Stimulated activated CD4-positive, alpha-beta T cell treated with anti-CD3 and anti-CD28 coated beads, TNF-alpha, amount 100 ng/mL, for 4 hours (primary cell): ENCODE measurements at places on chromosomes 2 and 18.
A peak's percentile ranks its signal among the peaks of the same experiment; 100 is the strongest.

DNA sequence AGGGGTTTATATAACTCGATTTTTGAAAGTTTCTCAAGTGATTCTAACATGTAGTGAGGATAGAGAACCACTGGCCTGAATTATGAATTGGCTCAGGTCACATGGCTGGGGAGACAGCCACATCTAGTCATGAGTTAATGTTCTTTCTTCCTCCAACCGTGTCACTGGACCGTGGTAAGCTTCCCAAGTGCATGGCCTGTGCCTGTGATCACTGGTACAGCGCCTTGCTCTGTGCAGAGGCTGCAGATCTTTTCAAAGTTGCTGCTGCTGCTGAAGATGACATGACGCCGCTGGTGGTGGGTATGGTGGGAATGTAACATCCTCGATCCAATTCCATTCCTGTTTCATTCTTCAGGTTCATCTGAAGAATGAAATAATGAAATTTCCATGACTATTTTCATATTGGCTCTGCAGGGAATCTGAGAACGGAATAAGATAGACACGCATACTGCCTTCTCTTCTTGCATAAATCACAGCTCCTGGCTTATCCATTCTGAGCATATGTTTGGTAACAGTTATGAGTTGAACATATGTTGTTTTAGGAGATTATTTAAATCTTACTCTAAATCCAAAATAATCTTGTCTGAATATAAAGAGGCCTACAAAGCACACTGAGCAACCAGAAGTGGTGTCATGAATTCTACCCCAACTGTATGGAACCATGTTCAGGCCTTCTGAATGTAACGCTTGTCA lies 100.5 kb upstream of the THSD7B start:
- no peak for DNase-seq

DNA sequence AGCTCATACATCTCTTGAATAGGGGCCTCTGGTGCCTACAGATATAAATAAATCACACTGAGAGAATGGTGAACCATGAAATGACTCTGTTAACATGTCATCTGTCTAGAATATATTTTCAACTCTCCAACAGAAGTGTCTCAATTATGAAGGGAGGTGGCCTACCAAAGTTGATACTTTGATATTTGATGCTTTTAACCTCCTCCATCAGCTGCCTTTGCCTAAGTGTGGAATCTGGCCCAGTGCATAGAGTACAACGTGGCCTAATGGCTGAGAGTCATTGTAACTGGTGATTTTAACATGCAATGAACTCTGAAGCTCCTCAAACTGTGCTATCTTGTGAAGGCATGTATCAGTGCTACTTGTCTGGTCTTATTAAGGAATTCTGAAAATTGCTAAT lies 93.4 kb downstream of the MYO3B start:
- no peak for DNase-seq

- DNase-seq: no peak
Measured at GRCh38 chr2:72040629-72041571, 106.8 kb downstream of the CYP26B1 start.

DNA sequence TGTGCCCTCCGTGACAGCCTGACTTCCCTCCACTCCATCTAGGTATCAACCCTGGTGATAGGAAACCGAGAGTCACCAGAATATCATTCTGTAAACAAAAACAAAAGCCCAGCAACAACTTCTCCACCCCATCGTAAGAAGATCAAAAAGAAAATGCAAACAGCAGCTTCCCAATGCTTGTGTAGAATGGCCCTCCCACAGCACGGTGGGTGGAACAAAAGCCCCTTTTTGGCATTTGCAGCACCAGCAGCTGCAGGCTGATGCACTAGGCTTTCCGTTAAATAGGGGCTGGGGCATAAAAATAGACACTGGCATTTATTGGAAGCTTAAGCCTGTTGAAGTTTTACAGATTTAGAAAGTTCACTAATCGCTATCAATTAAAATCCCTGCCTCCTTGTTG lies 513.0 kb downstream of the GALR1 start:
- no peak for DNase-seq

DNA sequence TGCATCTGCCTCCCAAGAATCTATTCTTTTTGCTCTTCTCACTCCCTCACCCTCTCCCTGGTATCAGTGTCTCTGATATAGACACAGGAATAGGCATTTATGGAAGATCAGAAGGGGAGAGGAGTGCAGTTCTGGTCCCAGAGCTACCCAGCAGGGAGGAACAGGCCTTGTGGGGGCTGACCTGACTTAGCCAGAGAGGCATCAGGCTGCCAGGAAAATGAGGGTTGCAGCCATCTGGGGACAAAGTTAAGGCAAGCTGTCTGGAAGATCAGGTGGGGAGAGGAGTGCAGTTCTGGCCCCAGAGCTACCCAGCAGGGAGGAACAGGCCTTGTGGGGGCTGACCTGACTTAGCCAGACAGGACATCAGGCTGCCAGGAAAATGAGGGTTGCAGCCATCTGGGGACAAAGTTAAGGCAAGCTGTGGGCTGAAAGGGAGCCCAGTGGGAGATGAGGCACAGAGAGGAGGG lies 69.9 kb upstream of the HK2 start:
- DNase-seq: no peak

GRCh38 chr2:165594935-165595255 lies 125.4 kb downstream of the CSRNP3 start:
- DNase-seq: no peak

DNA sequence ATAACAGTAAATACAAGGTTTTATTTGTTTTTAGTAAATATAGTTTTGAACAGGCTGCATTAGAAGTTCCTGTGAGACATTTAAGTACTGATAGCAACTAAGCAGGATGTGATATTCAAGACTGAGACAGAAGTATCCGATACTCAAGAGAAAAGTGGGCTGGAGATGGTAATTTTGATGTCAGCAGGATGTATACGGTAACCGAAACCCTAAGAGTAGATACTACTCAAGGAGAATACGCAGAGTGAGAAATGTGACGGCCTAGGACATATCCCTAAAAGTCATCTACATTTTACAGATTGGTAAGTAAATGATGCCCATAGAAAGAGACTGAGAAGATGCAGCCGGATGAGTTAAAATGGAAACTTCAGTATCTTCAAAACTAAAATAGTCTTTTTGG lies 115.4 kb downstream of the GORASP2 start:
- no peak for DNase-seq

DNA sequence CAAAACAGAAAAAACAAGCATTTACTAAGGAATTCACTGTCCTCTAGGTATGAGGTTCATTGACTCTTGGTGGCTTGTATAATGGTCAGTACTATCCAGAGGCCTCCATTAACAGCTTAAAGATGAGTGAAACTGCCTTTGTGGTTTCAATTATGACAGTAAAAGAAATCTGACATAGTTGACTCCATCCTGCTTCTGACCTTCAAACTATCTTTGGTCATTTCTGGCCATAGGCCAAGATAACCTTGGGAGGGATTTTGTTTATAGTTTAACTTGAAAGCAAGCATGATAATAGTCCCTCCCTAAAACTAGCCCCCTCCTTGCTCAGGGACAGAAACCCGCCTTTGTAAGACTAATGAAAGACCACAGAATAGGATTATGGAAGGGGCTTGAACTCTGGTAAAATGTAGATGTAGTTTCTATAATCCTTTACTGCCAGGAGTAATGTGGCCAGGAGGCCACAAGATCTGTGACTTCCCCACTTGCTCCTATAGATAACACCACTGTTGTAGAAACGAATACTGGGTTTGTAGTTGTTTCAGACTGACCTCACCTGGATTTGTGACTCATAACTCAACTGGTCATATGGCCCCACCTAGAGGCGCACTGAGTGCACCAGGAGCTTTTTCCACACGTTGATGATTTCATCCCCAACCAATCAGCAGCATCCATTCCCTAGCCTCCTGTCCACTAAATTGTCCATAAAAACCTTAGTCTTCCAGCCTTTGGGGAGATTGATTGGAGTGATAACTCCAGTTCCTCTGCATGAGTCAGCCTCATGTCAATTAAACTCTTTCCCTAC lies 8.6 kb upstream of the PLEKHM3 start:
- DNase-seq: peak; percentile 10

DNA sequence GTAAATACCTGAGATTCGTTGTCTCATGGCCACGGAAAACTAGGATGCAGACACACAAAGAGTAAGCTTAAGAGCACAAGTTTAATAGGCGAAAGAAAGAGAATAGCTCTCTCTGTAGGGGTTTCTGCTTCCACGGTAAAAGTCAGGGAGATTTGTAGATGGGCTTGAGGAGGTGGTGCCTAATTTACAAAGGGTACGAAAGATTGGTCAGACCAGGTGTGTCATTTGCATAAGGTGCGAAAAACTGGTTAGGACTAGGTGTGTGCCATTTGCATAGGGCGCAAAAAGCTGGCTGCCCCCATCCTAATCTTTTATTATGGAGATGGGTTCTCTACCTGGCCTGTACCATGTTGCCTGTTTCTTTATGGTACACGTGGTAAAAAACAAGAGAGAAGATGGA lies 170.5 kb upstream of the DOK6 start:
- DNase-seq: no peak

- DNase-seq: no peak
Measured at GRCh38 chr2:54640834-54641540, 82.5 kb upstream of the EML6 start.

DNA sequence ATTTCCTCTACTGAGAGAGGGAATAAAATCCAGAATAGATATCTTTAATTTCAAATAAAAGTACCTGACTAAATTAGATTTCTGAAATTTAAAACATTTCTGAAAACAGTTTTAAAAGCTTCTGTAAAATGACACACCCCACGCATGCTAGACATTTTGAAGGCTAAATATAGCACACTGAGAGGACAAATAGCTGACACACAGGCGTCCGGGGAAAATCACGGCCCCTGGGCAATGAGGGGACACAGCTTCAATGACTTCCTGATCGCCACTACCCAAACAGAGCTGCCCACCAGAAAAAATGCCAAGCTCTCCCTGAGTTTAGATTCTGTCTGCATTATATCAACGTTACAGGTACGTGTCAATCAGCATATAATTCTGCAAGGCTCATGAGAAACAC lies 10.9 kb downstream of the TBC1D8 start:
- no peak for DNase-seq

GRCh38 chr2:233115741-233116140 lies 55.6 kb downstream of the INPP5D start:
- no peak for DNase-seq

- no peak for DNase-seq
Measured at GRCh38 chr2:60602828-60603532, 49.5 kb upstream of the BCL11A start.

- no peak for DNase-seq
Measured at GRCh38 chr2:76251342-76251741, 540.6 kb upstream of the GCFC2 start.

- no peak for DNase-seq
Measured at GRCh38 chr18:55534547-55534946, 53.4 kb downstream of the TCF4 start.

GRCh38 chr2:38374984-38375383 lies 2.1 kb downstream of the ATL2 start:
- DNase-seq: no peak

DNA sequence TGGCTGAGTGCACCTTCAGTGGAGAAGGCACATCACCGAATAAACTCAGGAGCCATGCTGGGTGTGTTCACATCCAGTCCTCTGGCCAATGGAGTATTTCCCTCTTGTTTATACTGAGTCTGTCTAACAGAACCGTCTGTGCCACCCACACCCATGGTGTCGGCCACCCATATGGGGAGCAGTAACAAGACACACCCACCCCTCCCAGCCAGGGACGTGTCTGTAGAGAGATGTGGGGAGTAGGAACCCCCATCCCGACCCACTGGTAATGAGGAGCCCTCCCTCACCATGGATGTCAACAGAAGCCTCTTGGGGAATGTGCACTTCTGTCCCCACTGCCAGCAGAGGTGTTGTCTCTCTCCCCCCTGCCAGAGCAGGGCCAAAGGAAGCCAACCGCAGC lies 37.1 kb downstream of the KCNG2 start:
- no peak for DNase-seq

DNA sequence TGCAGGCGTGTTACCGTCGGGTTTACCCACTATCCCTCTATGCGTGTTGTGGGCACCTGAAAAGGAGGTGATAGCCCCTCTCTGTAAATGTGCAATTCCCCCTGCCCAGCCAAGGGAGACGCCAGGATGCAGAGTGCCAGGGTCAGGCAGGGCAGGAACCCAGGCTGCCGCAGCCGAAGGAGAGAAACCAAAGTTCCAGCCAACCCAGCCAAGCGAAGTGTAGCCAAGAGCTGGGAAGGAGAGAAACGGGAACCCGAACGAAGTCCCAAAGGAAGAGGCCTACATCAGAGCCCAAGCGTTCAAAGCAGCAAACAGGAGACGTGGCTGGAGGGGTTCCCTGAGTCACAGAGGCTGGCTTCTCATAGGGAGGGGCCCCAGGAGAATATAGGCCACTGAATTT lies 24.2 kb upstream of the SPR start:
- DNase-seq: no peak

DNA sequence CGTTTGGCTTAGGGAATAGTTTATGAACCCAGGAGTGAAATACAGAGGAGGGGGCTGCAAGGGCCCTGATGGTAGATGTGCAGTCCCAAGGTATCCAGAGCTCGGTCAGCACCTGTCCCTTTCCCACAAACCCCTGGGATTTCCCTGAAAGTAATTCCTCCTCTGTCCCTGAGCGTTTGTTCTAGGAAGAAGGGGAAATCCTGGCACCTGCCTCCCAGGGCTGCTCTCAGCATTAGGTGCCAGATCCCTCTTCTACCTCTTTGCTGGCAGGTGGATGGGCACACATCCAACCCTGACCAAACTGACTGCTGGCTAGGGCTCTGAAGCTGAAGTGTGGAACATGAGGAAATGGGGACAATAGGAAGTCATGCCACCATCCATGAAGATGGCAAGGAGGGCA lies 824.0 kb downstream of the SLC4A3 start:
- no peak for DNase-seq

DNA sequence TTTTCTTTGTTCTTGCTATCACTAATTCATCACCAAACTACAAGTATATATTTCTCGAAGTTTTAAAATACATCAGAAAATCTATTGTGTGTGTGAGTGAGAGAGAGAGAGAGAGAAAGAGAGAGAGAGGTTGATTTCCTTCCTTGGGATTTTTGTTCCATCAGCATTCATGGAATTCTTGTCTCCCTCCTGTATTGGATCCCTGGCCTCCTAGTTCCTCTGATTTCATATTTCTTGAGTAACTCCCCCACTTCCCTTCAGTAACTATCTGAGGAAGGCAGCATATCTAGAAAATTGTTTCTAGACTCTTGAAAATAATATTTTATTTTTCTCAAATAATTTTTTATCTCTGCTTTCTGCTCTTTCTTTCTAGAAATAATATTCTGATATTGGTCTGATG lies 13.3 kb upstream of the ACTR2 start:
- no peak for DNase-seq

GRCh38 chr2:184394642-184395041 lies 203.7 kb upstream of the ZNF804A start:
- DNase-seq: no peak

GRCh38 chr2:28296904-28297303 lies 95.8 kb upstream of the FOSL2 start:
- no peak for DNase-seq
